Stimulated activated CD4-positive, alpha-beta T cell treated with anti-CD3 and anti-CD28 coated beads, Interleukin-1b, Interleukin-23, amount 100 ng/mL, for 1 hour (primary cell): ENCODE measurements at places on chromosomes 5 and 9.

- DNase-seq = no peak
Observed at GRCh38 chr5:78811121-78811817, 162.7 kb upstream of the LHFPL2 start.

DNA sequence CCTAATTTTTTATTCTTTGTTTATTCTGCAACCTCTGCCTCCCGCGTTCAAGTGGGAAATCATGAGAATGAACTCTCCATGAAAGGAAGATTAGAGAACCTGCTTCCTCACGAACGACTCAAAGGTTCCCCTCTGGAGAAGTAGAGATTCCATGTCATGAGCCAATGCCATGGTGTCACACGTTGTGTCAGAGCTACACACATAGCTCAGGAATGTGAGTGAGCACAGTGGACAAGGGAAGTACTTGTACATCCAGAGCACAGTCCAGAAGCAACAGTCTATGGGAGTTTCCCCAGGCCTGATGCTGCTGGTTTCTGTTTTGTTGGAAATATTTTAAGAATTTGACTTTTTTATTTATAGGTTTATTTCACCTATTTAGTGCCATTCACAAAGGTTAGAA, 26.8 kb upstream of the PPP2CA start:
- DNase-seq = no peak

DNA sequence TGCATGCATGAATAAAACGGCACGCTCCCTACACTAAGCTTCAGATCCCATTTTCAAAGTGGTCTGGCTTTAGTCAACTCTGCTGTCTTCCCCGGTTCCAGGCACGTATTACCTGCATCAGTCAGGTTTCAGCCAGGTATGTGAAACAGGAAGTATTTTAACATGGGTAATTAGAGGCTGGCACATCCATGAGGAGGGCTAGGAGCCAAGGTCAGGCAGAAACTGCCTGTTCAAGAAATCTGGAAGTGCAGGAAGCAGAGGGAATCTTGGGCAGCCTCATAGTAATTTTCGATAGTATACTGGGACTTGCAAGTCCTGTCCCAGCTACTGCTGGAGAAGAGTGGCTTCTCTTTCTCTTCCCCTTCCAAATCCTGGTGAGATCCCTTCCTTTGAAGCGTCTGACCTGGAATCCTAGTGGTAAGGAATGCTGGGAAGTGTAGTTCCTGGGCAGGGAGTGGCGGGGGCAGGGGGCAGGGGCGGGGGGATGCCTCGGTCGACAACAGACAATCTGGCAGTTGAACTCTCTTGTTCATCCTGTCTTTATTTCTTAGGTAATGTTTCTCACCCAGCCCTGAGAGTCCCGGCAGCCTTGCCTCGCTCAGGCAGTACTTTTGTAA, 403.1 kb downstream of the TLE4 start:
- DNase-seq = no peak

DNA sequence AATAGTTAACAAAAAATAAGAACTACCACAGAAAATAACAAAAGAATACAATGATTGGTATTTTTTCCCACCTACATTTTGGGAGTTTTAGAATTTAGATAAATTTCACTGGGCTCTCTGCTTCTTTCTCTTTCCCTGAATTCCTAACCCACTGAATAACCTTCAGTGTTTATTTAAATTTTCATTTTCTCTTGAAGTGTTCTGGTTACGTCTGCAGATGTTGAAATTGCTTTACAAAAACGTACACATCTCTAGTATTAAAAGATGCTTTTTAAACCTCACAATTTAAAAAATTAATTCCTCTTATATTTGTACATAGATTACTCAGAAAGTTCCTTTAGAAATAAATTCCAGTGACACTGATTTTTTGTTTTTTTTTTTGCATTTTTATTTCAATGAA, 158.7 kb upstream of the TUT7 start:
- no peak for DNase-seq

- DNase-seq = no peak
Observed at GRCh38 chr5:96242571-96242970, 190.5 kb downstream of the PCSK1 start.

DNA sequence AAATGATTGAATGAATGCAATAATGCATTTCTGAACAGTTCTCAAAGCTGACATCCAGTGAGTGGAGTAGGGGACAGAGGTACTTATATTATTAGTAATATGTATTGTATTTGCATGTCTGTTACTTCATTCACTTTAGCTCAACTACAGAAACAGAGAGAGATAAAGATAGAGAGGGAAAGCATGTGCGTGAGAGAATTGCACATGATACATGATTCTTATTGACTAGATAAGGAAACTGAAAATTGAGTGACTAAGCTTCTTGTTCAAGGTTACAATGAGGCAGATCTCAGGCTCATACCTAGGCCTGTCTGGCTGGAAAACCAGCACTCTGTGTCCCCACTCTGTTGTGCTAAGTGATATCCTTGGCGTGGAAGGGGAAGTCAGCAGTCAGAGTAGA, 337.7 kb upstream of the KLF4 start:
- no peak for DNase-seq

- no peak for DNase-seq
Observed at GRCh38 chr9:74499770-74500583, 2.8 kb downstream of the RORB start.

DNA sequence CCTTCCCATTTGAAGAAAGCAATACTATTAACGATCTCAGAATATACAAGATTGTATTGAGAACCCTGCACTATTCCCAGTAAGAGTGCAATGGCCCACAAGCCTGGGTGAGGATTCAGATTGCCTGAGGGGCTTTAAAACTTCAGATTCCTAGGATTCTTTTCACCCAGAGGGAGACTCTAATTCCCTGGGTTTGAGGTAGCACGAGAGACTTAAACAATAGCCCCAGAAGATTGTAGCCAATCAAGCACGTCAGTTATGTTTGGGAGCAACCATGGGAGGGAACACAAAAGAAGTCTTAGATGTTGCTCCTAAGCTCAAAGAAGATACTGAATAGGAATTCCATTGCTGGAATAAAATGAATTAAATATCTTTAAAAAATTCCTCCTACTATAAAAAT, 17.9 kb downstream of the MRPS27 start:
- no peak for DNase-seq

- DNase-seq = no peak
Observed at GRCh38 chr9:126819482-126819881, 14.6 kb downstream of the ZBTB43 start.

DNA sequence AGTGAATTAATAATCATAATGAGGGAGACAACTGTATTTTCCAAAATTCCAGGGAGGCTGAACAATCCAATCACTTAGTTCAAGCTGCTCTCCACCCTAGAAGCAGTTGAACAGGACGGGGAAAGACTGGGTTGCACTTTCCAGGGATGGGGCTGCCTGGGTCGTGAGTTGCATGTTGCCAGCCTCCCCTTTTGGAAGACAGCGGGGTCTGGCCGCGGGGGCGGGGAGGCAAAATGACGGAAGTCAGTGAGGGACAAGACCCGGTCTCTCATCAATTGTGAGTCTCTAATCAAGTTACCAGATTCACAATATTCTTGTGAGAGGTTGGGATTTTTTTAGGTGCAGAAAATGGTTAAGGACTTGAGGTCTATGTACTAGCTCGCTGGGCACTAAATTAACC, 484.1 kb downstream of the ZSWIM6 start:
- DNase-seq = no peak
